Retinal pigment epithelial cell (primary cell): ENCODE measurements at places on chromosomes 7 and 10.

- no peak for DNase-seq
Observed at GRCh38 chr7:28714459-28715120, 243.5 kb downstream of the TRIL start.

DNA sequence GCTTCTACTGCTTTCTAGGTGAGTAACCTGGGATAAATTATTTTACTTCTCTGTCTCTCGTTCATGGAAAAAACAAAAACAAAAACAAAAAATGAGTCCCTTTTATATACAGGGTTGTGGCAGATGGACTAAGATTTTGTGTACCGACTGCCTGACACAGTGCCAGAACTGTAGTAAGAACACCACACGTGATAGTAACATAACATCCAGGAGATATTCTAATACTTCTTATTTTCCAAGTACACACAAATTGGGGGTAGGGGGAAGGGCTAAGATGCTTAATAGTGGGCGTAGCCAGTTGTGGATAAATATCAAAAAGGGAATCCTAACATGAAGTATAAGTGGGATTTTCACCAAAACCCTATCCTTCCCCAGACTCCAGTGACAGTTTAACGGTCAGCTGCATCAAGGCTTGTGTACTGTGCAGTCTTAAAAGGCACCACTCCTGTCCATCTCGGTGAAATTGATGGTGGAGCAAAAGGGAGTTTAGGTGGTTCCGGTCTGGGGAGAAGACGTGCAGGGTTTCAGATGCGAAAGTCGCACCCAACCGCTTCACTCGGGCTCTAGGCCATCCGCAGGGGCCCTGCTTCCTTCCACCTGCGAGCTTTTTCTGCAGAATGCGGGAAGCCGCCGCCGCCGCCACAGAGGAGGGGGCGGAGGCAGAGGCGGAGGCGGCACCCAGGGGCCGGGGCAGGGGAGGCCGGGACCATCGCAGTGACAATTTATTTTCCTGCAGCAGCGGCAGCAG, at the start of gene STAMBPL1:
Gene STAMBPL1 (plus strand): TSS at position 712 of the 748 bp plus-strand sequence. CDS start 21,464 bp downstream, outside the sequence.
- no peak for DNase-seq

DNA sequence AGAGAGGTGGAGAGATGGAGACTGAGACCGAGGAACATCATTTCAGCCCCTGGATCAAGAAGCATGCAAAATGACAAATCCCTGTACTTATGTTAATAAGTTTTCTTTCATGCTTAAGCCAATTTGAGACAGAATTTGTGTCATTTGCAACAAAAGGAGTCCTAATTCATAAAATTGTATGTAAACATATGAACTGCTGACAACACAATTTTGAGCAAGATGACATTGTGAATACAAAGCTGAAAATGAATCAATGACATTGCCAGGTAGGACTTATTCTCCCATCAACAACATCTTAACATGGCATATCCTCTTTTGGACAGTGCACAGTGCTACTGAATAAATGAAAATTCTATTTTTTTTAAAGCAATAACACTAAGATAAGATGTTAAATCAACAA, 264.0 kb downstream of the WDR11 start:
- no peak for DNase-seq

GRCh38 chr7:18874880-18875279, 242.6 kb downstream of the TWIST1 start:
- DNase-seq = no peak

- DNase-seq = no peak
Observed at GRCh38 chr10:43036481-43037428, 40.1 kb upstream of the RET start.

DNA sequence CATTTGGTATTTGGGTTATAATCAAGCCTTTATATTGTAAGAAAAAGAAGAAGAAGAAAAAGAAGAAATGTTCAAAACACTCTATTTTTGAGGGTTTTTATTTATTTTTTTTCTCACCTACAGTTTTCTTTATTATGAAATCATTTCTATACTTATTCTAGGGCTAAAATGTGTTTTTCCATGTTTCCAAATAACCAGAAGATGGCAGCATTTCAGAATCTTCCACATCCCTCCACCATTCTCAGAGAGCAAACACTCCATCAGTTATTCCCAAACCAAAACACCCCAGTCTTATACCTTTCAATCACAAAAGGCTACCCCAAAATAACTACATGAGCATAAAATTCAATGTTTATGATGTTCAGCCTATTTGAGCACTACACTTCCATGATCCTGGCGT, 38.7 kb upstream of the PPP1R17 start:
- no peak for DNase-seq

GRCh38 chr10:127886371-127887051, 6.2 kb downstream of the CLRN3 start:
- DNase-seq = no peak

GRCh38 chr10:128257428-128257827, 131.2 kb upstream of the MKI67 start:
- no peak for DNase-seq

GRCh38 chr10:70174058-70174741, 3.9 kb upstream of the SAR1A start:
- DNase-seq = no peak

DNA sequence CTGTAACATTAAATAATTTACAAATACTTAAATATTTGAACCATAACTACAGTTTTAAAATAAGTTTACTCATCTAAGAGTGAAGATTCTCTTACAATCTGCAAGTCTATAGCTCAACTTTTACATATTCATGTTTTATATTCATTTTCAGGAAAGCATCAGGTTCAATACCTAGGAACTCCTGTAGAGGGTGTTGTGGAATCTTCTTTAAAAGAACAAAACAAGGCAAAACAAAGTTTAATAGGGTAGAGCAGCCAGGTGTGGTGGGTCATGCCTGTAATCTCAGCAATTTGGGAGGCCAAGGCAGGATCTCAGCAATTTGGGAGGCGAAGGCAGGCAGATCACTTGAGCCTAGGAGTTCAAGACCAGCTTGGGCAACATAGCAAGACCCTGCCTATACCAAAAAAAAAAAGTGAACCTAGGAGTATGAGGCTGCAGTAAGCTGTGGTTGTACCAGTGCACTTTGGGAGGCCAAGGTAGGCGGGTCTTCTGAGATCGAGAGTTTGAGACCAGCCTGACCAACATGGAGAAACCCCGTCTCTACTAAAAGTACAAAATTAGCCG, 45.1 kb downstream of the ST8SIA6 start:
- DNase-seq = no peak

DNA sequence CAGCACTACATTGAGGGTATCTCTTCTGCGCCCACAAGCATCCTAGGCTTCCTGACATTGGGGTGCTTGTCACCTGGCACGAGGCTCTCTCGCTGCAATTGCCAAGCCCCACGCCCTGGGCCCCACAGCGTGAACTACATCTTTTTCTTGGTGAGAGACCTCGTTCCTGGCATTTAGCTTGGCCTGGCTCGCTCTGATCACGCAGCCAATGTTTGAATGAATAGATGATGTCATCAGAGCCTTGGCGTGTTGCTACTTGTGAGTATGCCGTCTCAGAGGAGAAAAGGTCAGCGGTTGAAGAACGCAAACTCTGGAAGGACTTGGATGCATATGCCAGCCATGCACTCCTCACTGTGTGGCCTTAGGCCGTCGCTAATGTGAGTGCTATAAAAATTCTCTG, 150.2 kb upstream of the AUTS2 start:
- DNase-seq = no peak

GRCh38 chr7:70466725-70467364, 665.1 kb upstream of the GALNT17 start:
- no peak for DNase-seq

GRCh38 chr7:28298870-28299518, 113.3 kb upstream of the CREB5 start:
- peak; percentile 27 for DNase-seq

DNA sequence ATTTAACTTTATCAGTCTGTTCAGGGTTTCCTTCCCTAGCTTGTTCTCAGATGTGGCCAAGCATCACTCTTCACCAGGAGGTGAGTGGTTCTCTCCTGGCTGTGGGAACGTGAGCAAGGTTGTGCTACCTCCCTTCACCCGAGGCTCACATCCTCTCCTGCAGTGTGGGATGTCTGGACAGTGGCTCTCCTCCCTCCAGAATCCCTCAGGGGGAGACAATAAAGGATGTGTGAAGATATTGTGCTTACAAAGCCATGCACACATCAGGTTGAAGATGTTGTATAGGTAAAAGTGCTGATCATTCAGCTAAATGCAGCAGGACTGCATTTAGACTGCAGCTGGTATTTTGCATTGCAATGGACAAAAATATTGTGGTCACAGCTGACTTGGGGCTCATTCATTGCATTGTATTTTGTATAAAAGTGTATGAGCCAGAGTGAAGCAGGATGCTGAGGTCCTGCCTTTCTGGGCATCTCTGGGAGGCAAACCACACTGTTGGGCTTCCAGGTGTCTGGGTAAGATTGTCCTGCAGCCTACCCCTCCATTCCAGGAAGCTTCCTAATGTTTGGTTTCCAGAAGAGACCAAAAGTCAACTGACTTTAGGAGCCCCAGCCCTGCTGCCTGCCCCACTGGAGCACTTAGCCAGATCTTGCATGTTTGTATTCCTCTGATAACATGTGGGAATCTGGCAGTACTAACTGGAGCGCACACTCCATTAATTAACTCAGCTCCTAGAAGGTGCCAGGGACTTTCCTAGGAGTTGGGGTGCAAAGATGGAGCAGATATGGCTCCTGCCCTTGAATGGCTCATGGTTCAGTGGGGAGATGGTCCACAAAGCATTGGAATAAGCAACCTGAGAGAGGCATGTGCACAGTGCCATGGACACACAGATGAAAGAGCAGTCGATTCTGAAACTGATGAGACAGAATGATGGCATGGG, 292.5 kb upstream of the ZNF32 start:
- no peak for DNase-seq

GRCh38 chr10:5965266-5965665, 12.1 kb downstream of the IL15RA start:
- no peak for DNase-seq

- peak; percentile 49 for DNase-seq
Observed at GRCh38 chr7:106117786-106118544, 5.9 kb upstream of the SYPL1 start.

DNA sequence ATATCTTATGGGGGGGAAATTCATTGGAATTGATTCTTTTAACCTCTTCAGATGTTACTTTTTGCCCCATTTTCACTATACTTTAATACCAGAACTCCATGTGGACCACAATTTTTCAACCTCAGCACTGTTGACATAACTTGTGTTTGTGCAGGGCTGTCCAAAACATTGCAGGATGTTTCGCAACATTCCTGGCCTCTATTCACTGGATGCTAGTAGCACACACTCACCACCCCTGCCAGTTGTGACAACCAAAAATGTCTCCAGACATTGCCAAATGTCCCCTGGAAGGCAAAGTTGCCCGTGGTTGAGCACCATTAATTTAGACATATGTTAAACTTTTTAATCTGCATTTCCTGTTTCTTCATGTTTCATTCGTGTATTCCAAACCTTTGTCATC, 234.7 kb downstream of the GFRA1 start:
- no peak for DNase-seq

- no peak for DNase-seq
Observed at GRCh38 chr7:157278791-157279724, 57.7 kb upstream of the DNAJB6 start.

- no peak for DNase-seq
Observed at GRCh38 chr10:11153766-11154165, 136.1 kb downstream of the CELF2 start.

GRCh38 chr7:1843271-1843861, 173.3 kb downstream of the ELFN1 start:
- DNase-seq = no peak

GRCh38 chr7:106365252-106366005, 80.6 kb upstream of the NAMPT start:
- DNase-seq = no peak
